Kidney epithelial cell (primary cell): ENCODE measurements at places on chromosomes 1 and 21.

DNA sequence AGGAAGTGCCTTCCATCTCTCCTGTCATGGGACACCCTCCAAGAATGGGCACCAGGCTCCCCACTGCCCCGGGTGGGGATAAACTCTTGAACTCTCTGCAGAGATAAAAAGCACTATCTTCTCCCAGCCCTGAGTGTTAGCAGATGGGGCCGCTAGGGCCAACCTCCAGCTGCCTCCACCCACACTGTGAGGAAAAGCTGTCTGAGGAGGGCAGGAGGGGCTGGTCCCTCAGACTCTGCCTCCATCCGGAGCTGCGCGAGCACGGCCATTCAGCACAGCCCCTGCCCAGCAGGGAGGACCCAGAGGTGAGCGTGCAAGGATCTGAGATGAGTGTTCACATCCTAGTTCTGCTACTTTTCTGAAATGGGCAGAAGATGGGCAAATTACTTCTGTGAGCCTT, 51.8 kb upstream of the TRABD2B start:
- DNase-seq, result no peak

DNA sequence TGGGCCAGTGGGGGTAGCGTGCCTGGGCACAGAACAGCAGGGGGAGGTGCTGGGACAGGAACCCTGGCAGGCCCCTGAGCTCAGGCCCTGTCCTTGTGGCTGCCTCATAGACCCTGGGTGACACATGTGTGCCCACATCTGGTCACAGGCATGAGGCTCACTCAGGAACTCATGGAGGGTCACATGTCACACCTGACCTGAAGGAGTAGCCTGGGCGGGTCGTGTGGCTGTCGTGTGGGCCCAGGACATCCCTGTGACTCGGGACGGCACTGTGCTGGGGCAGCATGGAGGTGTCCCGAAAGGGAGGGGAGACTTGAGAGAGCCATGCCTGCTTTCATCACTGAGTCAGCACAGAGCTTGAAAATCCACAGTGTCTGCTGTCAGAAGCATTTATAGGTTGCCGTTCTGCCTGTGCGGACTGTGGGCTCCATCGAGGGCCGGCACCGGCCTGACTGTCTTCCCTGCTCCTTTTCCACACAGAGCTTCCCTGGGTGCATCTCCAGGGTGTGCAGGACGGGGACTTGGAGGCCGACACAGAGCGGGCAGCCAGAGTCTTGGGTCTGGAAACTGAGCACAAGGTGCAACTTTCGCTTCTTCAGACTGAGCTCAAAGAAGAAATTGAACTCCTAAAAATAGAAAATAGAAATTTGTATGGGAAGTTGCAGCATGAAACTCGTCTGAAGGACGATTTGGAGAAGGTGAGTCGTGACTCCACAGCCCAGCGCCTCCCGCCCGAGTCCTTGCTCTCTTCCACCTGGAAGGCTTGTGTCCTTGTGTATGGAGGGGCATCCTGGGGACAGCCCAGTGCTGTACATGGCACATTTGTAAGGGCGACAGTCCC, 32.8 kb downstream of the PCNT start:
- DNase-seq, result no peak

- DNase-seq, result no peak
Measured at GRCh38 chr1:171265686-171266085, 17.4 kb downstream of the FMO1 start.

GRCh38 chr1:159089184-159089791, 12.7 kb upstream of the AIM2 start:
- DNase-seq, result no peak

GRCh38 chr1:17624611-17625233, 85.2 kb downstream of the ARHGEF10L start:
- DNase-seq, result no peak

GRCh38 chr1:233143241-233143640, 152.3 kb downstream of the PCNX2 start:
- DNase-seq, result no peak

- DNase-seq, result no peak
Measured at GRCh38 chr1:86887479-86888162, 26.3 kb downstream of the SELENOF start.

DNA sequence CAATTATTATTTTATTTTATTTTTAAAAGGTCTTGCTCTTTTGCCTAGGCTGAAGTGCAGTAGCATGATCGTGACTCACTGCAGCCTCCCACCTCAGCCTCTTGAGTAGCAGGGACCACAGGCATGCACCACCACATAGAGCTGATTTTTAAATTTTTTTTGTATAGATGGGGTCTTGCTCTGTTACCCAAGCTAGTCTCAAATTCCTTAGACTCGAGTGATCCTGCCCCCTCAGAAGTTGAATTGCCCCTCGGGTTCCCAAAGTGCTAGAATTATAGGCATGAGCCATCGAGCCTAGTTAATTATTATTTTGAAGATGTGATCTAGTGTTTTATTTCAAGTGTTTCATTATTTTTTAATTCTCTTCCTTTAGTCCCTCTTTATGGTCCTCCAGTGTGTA, 12.2 kb downstream of the MSH4 start:
- DNase-seq, result no peak

DNA sequence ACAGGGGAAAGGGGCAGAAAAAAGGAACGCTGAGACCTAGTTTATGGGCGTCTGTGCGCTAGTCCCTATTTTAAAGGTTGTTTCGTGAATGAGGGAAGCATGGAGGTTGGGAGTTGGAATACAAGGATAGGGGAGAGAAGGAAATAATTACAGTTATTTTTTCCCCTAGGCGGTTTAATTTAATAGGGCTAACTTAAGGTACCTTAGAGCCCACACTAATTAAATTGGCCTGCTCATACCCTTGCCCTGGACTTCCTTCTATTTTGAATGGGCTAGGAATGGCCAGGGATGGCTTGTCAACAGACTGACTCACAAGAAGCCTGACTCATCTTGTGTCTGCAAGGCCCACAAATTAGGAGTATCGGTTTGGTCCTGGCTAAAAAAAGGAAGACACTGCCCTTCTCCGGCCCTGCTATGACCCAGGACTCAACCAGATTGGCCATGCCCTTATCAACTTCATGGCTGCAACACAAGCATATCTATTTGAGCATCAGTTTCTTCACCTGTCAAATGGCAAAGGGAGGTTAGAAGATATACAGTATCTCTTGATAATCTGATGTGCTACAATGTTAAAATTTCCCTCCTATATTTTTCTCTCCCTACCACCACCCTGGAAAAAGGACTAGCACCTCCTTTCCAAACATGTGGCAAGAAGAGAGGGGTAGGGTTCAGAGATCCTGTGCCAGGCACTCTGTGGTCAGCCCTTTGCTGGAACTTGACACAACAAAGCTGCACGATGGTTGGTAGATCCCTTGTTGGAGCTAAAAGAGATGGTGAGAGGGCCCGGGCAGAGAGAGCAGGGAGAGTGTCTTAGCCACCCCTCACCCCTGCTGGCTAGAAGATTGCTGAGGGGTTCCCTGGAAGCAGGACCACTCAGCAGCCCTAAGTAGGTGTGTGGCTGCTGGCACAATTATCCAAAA, 2.2 kb upstream of the SSBP3 start:
- peak; percentile 69 for DNase-seq

DNA sequence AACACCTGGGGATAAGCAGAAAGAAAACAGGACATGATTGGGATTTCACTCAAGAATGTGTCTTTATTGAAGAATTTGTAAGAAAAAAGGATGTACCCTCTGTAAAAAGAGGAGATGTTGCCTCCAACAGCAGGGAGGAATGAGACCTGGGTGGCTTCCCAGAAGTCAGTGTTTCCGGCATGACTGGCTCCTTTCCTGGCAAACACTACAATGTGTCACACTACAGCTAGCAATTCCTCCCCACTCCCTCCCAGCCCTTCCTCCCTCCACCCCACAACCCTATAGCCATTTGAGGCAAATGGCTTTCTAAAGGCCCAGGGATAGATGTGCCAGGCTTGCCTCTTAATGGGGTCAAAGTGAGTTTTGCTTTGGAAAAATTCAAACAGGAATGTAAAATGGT, 11.5 kb upstream of the COL8A2 start:
- DNase-seq, result no peak

- no peak for DNase-seq
Measured at GRCh38 chr1:106717591-106717990, 338.9 kb upstream of the PRMT6 start.

DNA sequence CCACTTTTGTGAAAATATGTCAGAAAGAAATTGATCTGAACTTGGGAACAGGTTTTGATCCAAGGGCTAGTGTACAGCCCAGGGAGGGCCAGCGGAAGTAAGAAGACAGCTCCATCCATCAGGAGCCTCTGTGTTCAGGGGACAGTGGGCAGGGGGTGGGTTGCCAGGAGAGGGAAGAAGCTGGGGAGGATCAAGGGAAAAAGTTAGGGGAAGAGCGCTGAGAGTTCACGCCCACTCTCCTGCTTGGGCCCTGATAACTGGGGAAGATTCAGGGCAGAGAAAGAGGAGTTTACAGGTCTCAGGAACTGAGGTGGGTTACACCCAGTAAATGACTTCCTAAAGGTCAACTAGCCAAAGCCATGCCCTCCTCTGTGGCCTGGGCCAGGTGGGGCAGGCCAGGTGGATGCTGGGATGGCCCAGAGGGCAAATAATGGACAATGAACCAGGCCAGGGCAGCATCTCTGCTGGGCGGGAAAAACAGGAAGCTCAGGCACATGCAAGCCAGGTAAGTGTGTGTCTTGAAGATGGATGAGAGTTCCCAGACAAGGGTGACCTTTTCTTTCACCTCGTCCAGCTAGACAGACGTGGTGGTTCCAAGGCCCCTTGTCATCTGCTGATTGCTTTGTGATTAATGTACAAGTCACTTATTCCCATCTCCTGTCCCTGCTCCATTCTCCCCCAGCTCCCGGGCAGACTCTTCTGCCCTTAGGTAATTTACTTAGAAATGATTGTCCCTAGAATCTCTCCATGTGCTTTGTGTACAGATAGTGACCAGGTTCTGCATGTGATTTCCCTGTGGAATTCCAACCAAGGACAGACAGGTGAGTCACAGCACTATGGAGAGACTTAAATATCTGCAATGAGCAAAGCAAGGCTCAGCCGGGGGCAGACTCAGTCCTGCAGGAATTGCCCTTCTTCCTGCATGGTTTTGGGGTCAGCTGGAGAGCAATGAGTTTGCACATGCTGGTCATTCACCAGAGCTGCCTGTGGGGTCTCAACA, 57.0 kb downstream of the MDM4 start:
- DNase-seq, result peak; percentile 21

GRCh38 chr1:35717911-35718476, 690 bp downstream of the C1orf216 start:
- DNase-seq, result no peak

DNA sequence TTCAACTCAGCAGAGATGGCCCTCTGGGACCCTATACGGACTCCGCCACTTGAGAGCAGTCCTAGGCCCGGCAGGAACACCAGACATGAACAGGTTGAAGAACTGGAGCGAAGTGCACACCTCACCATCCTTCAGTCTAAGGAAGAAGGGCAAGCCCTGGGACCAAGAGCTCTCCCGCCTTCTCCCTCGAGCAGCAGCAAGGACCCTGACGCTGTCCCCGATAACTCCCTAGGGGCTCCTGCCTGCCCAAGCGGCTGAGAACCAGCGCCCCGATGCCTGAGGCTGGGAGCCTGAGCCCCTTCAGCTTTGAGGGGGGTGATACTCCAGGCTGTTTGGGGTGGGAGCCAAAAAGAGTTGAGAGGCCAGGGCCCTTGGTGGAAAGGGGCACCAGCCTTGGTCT, 10.2 kb downstream of the TMEM81 start:
- DNase-seq, result no peak

DNA sequence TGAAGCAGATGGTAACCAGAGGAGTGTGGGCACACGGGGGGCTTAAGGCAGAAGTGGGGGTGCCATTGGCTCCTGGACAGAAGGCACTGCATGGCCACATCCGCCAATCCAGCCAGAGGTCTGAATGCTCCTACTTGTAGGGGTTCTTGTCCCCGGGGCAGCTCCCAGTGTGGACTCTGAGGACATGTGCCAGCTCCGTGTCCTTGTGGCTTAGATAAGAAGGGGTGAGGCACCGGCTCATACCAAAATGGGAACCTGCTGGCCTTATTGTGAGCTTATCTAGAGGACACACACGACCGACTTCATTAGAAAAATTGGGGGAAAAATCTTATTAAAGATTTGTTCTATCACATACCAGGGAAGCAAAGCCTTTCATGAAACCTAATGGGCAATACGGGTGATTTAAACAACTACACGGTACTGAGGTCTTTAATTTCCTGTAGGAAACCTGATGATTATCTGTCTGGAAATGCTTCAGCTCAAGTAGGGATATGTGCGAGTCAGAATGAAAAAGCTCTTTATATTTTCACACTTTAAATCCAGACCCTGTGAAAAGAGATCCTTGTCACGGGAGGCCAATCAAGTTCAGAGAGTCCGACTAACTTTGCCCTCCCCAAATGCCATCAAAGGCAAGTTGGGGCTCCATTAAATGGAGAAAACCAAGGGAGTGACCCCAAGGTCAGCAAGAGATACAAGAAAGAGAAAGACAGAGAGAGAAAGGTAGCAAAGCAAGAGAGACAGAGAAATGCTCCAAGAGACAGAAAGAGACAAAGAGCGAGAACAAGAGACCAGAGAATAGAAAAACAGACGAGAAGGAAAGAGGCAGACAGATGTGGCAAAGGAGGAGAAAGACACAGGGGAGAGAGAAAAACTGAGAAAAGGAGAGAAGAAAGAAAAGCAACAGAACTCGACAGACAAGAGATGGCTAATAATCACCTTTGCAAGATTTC, 14.1 kb upstream of the KCNN3 start:
- no peak for DNase-seq

GRCh38 chr1:220370041-220370700, 97.9 kb upstream of the RAB3GAP2 start:
- DNase-seq, result peak; percentile 75

- no peak for DNase-seq
Measured at GRCh38 chr1:235923466-235924021, 56.8 kb upstream of the LYST start.

GRCh38 chr1:183996396-183996795, 41.1 kb downstream of the COLGALT2 start:
- no peak for DNase-seq

- no peak for DNase-seq
Measured at GRCh38 chr21:37665230-37666024, 250.8 kb downstream of the KCNJ6 start.

DNA sequence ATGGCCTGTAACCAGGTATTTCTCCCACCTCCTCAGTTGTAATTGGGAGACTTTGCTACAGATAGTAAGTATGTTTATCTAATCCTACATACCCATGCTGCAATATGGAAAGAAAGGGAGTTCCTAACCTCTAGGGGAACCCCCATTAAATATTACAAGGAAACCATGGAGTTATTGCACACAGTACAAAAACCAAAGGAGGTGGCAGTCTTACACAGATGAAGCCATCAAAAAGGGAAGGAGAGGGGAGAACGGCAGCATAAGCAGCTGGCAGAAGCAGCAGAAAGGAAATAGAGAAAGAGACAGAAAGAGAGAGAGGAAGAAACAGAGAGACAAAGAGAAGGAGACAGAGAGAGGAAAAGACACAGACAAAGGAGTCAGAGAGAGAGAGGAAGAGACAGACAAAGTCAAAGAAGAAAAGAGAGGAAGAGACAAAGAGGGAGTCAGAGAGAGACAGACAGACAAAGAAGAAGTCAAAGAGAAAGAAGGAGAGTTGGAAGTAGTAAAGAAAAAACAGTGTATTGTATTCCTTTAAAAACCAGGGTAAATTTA, 142.9 kb downstream of the FASLG start:
- DNase-seq, result no peak

DNA sequence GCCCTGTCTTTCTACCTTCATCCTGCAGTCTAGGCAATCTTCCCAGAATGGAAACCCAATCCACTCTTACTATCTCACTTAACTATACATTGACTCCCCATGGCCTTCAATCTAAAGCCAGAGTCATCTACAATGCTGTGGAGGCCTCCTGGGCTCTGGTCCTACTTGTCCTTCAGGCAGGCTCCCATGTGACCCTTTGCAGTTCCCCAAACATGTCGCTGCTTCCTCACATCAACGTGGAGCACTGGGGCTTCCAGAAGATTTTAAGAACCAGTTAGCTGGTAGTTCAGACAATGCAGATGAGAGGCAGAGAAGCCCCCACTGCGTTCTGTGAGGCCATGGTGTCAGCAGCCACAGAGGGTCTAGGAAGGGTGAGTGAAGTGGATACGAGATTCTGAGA, 18.6 kb downstream of the LYPD8 start:
- DNase-seq, result no peak
